ENCODE measurements at places on chromosomes 2 and 18.

GRCh38 chr2:9805435-9806297, 37.6 kb upstream of the TAF1B start:
- no peak for DNase-seq

DNA sequence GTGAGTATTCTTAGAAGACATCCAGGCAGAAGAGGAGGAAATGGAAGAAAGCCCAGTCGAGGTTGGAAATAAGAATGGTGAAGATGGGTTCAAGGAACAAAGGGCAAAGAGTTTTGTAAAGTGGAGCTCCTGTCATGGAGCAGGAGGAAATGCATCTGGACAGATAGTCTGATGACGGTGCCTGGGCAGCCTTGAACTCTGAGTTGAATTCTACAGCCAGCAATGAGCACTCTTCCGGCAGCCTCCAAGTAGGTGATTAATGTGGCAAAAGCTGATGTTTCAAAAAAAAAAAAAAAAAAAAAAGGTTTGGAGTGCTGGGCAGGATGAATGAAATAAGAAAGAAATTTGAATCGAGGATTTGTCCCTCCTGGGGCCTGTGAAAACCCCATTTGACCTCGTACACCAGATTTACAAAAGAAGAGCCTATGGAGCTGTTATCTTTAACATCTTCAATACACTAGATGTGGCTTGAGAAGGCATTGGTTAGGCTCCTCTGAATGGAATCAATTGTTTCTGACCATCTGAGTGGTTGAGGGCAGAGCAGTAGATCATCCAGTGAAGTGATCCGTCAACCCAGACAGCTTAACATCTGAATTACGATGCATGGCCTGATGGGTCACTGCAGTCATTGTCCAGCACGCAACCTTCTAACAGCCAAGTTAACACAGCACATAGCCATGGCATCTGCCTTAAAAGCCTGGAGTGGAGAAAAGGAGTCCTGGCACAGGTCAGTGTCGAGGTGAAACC, 449.7 kb downstream of the TXNL1 start:
- no peak for DNase-seq

DNA sequence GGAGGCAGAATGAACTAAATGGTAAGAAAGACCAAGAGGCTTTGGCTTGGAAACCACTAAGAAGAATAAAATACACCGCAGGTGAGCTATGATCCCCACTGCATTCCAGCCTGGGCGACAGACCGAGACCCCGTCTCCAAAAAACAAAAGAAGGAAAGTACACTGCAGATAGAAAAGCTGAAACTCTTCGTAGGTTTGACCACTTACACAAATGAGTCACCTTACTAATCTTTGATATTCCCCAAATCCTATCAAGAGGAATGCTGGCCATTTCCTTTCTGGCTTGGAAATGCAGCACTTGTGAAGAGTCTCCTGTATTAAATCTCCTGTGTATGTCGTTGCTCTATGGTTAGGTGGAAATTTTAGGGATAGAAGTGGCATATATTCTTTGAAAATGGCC, 108.8 kb downstream of the MTCL1 start:
- no peak for DNase-seq

DNA sequence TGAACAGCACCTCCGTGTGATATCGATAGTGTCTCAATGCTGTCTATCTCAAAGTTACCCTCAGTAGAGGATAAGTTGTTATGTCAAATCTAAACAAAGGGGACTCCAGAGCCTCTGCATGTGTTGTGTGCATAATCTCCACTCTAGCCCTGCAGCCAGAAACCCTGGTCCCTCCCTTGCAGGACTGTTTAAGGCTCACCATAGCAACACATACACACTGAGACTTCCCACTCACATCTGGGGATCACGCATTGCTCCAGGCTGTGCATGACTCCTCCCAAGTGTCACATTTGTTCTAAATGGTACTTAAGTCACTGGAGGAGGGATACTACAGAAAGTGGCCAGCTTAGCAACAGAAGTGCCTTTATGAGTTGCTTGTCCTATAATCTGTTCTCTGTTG, 258.6 kb upstream of the CRIM1 start:
- DNase-seq = no peak

- no peak for DNase-seq
Observed at GRCh38 chr2:161847910-161848309, 223.7 kb downstream of the SLC4A10 start.

DNA sequence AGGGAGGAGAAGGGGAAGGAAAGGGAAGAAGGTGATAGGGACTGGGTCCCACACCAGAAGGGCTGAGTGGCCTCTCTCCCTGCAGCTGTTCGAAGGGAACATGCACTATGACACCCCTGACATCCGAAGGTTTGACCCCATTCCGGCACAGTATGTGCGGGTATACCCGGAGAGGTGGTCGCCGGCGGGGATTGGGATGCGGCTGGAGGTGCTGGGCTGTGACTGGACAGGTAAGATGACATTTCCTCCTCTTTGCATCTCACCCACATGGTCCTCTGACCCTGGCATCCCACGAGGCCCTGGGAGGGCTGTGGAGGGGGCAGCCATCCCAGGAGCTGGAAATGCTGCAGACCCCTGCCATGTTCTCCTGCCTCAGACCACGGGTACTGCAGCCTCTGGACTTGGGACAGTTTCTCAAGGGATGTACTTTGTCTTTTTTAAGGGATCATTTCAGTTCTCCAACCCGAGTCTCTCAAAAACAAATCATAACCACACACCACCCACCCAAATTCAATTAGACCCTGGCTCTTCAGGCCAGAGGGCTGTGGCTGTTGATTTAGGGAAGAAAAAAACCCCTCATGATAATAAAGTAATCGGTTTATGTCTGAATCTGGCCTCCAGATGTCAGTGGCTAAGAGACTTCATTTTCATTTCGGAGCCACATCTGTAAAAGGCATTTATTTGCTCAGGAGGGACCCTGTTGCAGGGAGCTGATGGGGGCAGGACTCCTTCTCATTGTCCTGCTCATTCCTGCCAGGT, 63.5 kb downstream of the NRP2 start:
- DNase-seq = no peak

- no peak for DNase-seq
Observed at GRCh38 chr18:8989017-8989416, 113.5 kb upstream of the NDUFV2 start.

DNA sequence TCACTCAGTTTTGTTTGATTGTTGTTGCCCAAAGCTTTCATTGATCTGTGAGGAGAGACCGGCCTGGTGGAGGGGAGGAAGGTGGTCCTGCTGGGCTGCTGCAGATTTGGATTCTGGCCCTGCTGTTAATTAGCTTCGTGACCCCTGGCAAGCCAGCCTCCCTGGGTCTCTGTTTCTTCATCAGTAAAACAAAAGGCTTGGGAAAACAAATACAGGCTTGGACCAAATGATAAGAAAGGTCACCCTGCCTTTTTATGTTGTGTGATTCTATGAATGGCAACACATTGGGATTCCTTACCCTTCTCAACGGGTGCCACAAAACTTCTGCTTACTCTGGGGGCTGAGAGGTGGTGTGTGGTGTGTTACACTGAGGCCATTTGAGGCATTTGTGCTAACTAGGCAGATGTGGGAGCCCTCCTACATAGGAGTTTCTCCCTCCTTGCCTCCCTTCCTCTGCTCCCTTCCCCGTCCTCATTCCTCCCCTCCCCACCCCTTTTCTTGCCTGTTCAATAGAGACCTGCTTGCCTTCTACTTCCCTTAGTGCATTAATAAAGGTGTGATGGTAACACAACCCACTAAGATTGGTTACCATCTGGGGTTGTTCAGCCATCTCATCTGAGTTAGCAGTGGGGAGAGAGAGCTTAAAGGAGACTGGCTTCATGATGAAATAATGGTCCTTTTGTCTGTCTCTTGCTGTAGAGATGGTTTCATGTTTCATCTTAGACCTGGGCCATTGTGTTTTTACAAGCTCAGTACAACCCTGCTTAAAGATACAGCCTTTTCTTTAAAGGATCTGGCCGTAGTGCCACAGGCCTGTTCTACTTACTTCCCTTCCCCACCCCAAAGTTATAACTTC, 96.2 kb downstream of the TANC1 start:
- no peak for DNase-seq

DNA sequence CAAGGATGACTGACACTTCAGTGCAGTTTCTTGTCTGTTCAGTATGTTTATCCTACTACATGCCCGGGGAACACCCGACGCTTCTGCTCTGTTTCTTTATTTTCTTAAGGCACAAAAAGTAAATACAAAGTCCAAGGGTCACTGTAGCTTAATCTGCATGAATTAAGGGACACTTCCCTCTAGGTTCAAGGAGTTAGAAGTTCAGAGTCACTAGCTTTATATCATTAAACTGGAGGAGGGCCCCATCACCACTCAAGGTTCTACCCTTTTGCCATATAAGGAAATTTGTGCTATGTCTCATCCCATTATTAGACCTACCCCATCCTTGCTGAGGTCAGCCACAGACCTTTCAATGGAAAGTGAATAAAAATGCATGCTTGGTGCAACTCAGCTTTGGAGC, 27.6 kb upstream of the RMDN2 start:
- DNase-seq = no peak

- DNase-seq = no peak
Observed at GRCh38 chr18:73976433-73976832, 171.2 kb downstream of the FBXO15 start.

GRCh38 chr18:60506190-60506589, 133.6 kb upstream of the MC4R start:
- DNase-seq = no peak

DNA sequence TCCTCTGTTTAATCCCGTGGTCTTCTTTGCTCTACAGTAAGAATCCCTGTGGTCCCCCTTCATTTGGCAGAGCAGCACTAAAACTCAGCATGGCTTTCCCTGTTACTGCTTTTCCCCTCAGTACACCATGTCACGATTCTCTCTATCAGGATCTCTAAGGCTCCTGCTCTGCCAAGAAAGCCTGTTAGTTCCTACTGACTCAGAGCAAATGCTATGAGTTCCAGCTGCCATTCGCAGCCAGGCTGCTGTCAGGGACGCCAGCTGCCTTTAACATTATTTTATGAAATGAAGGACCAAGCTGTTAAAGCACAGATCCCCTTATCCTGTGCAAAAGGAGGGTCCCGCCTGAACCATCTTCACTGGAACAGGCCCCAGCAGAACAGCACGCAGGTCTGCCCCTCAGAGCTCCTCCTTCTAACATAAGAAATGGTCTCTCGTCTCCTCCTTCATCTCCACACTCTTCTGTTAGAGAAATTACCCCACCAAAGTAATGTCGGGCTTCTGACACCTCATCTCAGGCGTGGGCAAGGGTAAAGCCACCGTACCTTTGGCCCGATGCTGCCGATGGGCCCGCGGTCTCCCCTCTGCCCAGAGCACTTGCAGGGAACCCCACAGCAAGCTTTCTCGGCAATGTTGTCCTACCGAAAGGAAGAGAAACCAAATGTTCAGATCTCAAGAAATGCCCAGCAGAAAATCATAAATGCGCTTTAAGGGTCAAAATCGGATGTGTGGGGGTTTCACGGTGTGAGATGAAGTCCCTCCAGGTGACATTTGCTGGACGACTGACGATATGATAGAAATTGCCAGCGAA, 52.6 kb downstream of the COL6A3 start:
- no peak for DNase-seq

- DNase-seq = no peak
Observed at GRCh38 chr2:63590626-63591408, 2.1 kb downstream of the MDH1 start.

DNA sequence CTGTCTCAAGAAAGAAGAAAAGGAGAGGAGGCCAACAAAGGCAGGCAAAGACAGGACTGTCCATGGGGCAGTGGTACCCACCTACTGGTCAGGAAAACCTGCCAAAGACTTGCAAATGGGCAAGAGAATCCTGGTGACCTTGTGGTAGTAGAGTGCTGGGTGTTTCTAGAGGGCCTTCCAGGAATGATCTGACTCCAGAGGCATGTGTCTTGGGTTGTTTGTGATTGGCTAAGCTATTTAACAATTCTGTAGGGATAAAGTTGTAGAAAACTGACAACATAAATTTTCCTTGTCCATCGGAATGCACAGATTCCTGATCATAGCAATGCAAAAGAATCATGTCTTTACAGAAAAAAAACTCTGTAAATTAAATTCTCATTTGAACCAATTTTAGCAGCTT, 68.5 kb upstream of the ZNF532 start:
- DNase-seq = no peak

DNA sequence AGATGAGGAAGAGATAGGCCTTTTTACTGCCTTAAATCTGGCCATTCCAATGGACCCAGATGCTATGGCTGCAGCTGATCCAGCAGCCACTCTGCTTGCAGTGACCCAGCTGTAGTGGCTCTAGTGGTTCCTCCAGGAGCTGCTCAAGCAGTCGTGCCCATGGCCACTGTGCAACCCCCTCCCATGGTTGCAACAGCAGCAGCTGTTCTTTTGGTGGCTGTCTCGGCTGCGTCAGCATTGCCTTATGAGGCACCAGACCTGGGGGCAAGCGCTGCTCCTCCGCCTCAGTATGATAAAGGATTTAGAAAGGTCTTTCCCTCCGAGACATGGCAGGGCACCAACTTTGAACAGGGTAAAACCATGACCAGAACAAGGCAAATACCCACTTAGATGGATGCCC, 384.9 kb upstream of the DCC start:
- no peak for DNase-seq
